ENCODE measurements at places on chromosomes 16 and 17.

GRCh38 chr16:78606545-78606944 lies 507.1 kb downstream of the WWOX start:
- DNase-seq, result no peak

- DNase-seq, result peak; percentile 72
These were observed at the start of gene MVP for GRCh38 chr16:29820271-29820701. Gene MVP (plus strand): TSS chr16:29820462. CDS start chr16:29830550, 10,088 bp downstream.

DNA sequence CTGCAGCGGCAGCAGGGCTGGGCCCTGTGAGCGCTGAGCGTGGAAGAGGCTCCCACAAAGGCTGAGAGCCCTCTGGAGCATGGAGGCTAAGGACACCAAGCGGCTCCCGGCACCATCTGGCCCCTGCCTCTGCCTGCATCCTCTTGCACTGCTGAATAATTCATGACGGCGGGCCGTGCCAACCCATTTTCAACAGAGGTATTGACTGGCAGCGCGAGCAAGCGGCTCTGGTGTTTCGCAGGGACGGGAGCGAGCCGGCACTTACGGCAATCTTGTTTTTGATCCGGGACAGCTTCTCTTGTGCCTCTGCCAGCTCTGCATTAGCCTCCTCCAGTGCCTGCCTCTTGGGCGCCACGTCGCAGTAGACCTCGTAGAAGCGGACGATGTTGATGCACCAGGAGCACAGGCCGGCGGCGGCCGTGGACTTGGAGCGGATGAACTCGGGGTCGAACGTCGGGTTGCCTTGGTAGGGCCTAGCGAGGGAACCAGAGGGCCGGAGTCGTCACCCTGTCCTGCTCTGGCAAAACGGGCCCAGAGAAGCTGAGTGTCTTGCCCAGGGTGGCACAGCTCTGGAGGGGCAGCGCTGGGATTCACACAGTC lies 80.4 kb downstream of the PGS1 start:
- no peak for DNase-seq

DNA sequence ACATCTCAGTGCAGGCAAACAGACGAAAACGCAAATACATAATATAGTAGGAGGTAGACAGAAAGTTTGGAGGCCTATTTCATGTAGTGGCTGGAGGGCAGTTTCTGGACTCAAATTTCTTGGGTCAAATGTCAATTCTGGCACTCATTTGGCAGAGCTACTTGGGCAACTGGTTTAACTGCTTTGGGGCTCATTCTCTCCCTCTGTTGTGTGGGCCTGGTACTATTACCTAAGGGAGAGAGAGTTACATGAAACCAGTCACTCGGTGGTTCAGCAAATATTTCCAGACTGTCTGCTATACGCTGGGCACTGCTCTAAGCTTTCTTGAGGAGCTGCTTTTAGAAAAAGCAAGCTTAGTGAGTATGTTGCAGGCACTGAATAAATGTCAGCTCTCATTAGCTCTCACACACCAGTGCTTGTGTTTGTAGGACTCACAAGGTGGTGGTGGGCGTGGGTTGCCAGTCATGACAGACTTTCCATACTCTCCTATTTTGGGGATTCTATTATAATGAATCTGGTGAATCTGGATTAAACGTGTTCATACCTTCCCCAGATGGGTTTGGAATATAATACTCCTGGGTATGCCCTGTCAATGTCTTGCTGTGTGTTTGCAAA lies 1.8 kb upstream of the SHISA9 start:
- no peak for DNase-seq

GRCh38 chr17:65115839-65116238 lies 21.3 kb upstream of the RGS9 start:
- DNase-seq, result no peak

DNA sequence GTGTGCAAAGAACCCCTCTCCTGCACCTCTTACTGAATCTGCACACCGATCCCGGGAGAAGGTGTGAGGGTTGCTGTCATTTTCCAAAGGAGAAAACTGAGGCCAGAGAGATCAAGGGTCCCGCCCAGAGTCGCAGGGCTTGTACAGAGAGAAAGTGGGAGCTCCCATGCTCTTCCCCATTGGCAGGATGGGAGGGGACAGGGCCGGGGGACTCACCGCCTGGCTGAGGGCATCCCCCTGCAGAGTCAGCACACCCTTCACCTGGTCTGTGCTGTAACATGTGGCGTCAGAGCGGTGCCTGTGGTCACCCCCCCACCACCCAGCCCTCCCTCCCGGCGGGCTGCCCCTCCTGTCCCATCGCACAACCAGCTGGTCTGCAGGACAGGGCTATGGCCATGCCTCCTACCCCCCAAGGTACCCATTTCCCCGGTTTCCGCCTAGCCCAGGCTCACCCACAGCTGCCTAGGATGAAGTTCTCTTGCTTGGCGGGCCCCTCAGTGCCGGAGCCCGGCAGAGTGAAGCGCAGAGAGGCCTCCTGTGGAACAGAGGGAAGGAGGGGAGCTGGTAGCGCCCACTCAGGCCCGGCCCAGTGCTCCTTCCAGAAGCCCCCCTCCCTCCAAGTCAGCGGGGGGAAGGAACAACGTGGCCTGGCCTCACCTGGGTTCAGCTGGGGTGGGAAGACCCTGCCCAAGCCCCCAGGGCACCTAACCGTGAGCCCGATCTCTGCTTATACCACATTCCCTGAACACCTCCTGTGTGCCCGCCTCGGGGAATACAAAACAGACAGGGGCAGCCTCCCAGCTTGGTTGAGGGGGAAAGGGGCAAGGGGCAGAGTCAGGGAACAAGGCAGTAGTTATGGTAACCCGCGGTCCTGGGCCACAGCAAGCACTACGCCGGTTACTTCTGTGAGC lies 1.1 kb downstream of the ROGDI start:
- DNase-seq, result no peak

DNA sequence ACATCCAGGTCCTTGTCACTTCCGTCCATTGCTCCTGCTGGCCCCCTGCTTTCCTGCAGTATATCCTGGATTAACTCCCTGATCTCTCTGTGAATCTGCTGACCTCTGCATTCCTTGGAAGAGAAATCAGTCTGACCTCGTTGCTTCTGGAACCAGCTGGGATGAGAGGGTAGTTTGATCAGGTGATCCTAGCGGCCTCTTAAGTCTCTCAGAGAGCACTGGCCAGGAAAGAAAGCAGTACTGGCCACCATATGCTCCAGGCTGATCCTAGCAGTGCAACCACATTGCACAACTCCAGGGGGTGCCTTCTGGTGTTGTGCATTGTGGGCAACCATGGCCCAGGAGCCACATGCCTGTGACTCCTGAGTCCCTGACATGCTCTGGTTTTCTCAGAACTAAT lies 79.2 kb downstream of the ARHGAP23 start:
- no peak for DNase-seq

GRCh38 chr16:89110641-89111040 lies 17.0 kb downstream of the ACSF3 start:
- DNase-seq, result no peak

DNA sequence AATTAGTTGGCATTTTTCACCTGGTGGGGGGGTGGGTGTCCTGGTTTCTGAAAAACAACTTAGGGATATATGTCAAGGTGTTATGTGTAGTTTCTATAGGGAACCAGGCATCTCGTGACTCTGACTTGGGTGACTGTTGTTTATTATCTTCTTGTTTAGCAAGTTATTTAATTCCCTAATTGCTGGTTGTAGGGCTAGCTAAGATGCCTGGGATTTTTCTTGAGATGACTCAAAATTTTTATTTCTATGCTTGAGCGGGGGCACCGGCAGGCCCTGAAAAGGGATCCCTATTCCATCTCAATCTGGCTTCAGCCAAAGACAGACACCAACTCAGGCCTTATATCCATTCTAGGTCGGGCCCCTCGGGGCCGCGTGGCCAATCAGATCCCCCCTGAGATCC lies 3.2 kb downstream of the DPH1 start:
- no peak for DNase-seq

GRCh38 chr17:33109336-33110072 lies 117.9 kb downstream of the SPACA3 start:
- DNase-seq, result no peak

DNA sequence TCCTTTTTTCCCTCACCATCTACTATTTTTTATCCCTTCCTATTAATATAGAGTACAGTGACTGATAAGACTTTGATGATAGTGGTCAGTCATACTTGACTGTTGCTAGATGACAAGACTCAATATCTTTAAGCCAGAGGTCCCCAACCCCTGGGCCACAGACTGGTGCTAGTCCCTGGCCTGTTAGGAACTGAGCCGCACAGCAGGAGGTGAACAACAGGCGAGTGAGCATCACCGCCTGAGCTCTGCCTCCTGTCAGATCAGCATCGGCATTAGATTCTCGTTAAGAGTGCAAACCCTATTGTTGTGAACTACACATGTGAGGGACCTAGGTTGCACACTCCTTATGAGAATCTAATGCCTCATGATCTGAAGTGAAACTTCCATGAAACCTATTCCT lies 341.3 kb downstream of the BCAS3 start:
- DNase-seq, result no peak

DNA sequence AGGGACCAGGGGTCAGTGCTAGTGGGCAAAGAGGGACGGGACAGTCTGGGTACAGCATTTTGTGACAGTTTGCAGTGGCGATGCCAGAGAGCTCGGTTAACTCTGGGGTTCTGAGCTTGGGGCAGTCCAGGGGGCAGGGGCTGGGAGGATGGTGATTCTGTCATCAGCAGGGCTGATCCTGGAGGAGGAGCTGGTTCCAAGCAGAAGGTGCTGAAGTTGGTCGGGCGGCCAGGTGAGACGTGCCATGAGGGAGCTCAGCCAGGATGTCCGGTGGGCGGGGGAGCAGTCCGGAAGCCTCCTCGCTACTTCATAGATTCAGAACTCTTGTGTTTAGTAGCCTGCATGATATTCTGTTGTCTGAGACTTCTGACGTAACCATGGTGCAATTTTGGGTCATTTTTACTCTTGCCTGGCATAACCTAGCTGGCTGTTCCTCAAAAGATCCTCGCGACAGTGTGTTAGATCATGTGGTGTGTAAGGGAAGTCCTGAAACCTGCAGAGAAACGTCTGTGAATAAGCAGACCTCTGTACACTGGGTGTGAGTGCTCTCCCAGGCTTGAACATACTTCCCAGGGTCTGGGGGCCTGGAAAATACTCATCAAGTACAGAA lies 122.0 kb downstream of the CLEC16A start:
- DNase-seq, result no peak

- DNase-seq, result no peak
These were observed 249.8 kb downstream of the CDH11 start for GRCh38 chr16:64872101-64872500.

DNA sequence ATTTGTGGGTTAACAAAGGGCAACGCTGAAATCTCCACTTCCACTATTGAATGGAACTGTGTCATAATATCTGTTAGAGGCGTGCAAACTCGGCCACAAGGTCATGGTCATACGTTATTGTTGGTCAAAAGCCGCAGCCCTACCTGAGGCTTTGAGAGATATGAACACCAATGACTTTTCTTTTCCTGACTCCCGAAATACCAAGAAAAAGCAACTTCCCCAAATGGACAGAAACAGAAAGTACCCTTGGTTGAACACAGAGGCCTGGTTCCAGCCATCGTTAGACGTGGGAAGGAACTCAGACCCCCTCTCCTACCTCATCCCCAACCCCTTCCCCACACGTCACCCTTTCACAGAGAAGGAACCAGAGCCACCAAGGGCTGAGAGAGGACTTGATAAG lies 1.4 kb upstream of the PIK3R5 start:
- no peak for DNase-seq

All from GM10248 (cell line).